ENCODE measurements at places on chromosomes 1 and 21. TPM values are rescaled to one million over a fixed set of nuclear protein-coding genes. Genes with fewer than 3 reads are reported as not detected.

GRCh38 chr1:6435547-6435946 lies 11.0 kb downstream of the ESPN start:
- no peak for DNase-seq

DNA sequence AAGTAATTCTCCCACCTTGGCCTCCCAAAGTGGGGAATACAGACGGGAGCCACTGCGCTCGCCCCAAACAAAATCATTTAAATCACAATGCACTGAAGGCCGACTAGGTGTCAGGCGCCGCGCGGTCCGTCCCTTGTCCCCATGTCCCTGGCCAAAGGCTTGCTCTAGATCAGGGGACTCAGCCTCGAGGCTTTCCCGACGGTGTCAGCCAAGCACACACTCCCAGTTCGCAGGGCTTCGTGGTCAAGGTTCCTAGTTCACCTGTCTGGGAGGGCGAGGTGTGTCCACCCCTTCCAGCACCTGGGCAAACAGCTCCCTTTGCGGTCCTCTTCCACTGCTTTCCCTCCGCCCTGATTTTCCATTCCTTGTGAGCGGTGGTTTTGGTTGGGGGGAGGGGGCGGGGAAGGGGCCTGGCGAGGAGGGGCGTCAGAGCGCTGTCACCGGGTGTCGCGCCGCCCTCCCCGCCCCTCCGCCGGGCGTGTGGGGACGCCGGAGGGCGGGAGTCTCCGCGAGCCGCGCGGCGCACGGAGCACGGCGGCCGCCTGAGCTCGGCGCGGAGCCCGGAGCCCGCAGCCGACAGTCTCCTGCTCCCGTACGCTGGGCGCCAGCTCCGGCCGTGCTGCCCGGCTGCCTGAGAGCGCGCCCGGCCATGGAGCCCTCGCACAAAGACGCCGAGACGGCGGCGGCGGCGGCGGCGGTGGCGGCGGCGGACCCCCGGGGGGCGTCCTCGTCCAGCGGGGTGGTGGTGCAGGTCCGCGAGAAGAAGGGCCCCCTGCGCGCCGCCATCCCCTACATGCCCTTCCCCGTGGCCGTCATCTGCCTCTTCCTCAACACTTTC lies at the start of gene STUM:
Gene STUM, plus strand, starts transcription at position 509 of the 838 bp plus-strand sequence. Its CDS starts 141 bp downstream, at position 650.
- DNase-seq: no peak

The C1orf105 gene
- total RNA-seq: not detected

- DNase-seq: no peak
Measured at GRCh38 chr1:207302618-207303393, 18.7 kb upstream of the CD55 start.

The LMOD1 gene
- total RNA-seq: not detected

The TEDDM1 gene
- total RNA-seq: not detected

DNA sequence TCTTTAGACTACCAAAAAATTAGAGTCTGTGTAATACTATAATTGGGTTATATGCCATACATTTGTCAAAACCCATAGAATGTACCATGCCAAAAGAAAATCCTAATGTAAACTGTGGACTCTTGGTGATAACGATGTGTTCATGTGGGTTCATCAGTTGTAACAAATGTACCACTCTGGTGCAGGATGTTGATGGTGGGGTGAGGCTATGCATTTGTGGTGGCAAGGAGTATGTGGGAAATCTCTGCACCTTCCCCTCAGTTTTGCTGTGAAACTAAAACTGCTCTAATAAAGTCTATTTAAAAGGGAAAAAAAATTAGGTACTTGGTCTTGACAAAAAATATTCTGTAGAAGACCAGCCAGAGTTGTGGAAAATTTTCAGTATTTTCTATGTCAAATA lies 43.4 kb downstream of the INKA2 start:
- no peak for DNase-seq

GRCh38 chr1:72891976-72892375 lies 609.6 kb upstream of the NEGR1 start:
- no peak for DNase-seq

DNA sequence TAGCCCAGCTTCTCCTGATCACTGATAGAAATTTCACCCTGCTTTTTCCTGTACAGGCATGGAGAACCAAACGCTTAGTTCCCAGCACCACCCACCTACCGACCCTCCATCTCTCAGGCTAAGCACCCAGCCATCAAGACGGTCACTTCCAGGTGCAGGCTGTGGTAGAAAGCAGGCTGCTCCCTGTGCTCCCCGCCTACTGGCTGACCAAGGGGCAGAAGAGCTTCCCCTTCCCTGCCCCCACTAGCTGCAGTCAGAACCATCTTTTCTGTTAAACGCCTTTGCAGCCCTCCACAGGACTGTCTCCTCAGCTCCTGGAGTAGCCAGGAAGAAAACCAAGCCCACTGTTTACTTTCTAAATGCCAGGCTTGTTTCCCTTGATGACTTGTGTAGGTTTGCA lies 23.0 kb downstream of the SPATA46 start:
- no peak for DNase-seq

DNA sequence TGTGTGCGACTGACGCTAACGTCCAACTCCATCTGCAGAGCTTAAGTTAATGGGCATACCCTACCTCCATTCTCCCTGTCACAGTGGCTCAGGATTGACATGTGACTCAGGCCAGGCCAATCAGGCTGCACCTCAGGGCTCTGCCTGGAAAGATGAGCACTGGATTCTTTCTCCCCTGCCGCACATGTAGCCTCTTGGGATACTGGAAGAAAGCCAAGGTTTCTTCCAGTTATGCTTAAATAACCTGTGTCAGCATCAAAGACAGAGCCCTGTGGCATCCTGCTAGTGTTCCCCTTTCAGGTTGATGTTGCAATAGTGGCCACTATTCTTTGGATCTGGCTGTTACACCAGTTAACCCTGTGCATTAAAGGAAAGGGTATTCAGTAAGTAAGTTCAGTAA lies 55.0 kb upstream of the SYT6 start:
- DNase-seq: no peak

The SHISA4 gene
- 35.2 TPM for total RNA-seq

The NASP gene
- 68.8 TPM for total RNA-seq

DNA sequence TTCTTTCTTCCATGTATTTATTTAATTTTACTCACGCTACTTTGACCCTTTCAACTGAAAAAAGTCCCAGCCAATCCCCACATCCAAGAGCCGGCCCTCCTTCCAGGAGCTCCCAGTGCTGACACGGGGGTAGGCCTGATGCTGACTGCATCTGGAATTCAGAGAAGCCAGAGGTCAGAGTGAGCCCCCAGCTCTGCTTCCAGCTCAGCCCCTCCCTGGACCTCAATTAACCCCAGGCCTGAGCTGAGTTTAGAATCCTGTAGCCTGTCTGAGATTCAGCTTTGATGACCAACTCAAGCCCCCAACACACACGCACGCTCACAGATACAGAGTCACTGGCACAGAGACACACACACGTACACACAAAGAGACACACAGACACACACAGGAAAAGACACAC lies 247.9 kb downstream of the NPHP4 start:
- DNase-seq: no peak

The CHIT1 gene
- not detected for total RNA-seq

DNA sequence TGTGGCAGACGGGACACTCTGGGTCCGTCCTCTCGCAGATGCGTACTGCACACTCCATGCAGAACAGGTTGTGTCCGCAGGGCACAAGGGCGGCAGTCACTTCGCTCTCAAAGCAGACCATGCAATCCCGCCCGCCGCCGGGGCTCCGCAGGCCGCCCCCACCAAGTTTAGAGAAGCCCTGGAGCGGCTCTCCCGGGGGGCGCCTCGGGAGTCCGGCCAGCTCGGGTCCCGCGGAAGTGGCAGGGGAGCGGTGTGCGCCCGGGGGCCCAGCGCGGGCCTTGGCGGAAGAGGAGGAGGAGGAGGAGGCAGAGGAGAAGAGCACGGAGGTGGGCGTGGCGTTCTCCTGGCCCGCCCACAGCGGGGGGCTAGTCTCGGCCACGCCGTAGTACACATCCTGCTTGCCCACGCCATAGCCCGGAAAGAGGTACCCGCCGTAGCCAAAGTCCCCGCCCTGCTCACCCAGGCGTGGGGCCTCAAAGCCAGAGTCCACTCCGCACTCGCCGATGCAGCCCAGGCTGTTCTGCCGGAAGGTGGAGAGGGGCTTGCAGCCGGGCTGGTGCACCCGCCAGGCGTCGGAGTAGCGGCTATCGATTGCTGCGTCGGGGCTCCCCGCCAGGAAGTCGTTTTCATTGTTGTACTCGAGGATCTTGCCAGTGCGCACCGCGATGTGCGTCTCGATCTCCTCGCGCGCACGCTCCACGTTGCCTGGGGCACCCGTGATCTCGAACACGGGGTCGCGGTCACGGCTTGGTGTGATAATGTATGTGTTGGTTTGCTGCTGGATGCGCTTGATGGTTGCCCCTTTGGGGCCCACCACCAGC lies 5.4 kb downstream of the MEX3A start:
- no peak for DNase-seq

- no peak for DNase-seq
Measured at GRCh38 chr1:3237570-3237969, 168.6 kb downstream of the PRDM16 start.

- DNase-seq: no peak
Measured at GRCh38 chr1:201329286-201329685, 46.0 kb downstream of the PKP1 start.

The LENEP gene
- not detected for total RNA-seq

The CCDC18 gene
- total RNA-seq: 3.4 TPM

GRCh38 chr21:42340187-42341050 lies 10.4 kb downstream of the TFF2 start:
- DNase-seq: no peak

The ADCY10 gene
- total RNA-seq: 0.06 TPM

DNA sequence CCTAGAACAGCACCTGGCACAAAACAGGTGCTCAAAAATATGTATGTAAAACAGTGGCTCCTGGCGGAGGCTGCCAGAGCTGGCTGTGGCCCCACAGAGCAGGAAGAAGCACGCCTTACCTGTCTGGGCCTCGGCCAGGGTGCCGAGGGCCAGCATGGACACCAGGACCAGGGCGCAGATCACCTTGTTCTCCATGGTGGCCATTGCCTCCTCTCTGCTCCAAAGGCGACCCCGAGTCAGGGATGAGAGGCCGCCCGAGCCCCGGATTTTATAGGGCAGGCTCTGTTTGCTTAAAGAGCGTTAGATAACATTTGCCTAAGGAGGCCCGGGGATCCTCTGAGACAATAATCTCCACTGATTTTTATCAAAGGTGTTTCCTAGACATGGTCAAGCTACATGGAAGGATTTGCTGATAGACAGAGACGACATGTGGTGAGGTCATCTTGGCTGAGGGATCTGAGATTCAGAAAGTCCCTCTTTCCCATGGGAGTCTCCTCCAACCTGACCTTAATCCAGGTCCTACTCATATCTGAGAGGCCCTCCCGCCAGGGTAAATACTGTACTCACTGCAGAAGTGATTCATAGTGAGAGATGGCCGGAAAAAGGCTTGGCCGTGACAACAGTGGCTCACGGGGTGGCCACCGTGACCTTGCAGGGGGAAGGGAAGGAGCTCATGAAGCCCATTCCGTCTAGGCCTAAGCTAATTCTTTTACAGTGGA lies at the start of gene TFF1:
Gene TFF1, minus strand, starts transcription at position 244 of the 719 bp plus-strand sequence. Its CDS starts 40 bp downstream, at position 204.
- DNase-seq: no peak

- DNase-seq: no peak
Measured at GRCh38 chr1:204651843-204652421, 33.6 kb downstream of the LRRN2 start.

DNA sequence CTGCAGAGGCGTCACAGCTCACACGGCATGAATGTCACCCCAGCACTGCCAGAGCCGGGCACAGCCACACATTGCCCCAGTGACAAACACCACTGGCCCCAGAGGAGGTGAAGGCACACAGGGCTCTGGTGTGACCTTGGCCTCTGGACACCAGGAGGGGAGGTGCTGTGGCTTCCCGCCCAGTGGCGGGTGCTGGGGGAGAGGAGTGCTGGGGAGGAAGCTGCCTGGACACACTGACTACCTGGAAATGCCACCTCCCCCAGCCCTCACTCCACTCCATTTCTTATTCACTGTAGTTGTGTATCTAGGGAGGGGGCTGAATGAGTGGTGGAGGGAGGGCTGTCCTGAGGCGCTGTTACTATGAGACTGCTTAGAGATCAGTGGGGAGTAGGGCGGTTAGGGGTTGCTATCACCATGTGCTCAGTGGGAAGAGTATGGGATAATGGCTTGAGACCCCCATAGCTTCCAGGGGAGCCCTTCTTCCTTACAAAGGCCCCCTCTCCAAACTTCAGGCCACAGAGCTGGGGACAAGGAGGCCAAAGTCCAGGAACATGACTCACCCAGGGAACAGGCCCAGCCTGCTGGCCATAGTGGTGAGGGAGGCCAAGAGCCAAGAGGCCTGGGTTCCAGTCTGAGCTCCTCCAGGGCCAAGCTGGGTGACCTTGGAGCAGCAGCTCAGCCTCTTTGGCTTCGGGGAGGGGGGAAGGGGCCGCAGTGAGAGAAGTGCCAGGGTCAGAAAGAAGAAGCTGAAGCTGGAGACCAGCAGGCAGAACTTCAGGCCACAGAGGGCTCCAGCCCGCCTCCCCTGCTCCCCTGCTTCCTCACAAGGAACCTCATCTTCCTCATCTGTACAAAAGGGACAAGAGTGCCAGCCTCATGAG lies 40.1 kb downstream of the AHDC1 start:
- DNase-seq: no peak

GRCh38 chr1:191125950-191126349 lies 648.3 kb upstream of the BRINP3 start:
- DNase-seq: no peak

- no peak for DNase-seq
Measured at GRCh38 chr1:145990249-145990855, 6.0 kb downstream of the TXNIP start.

DNA sequence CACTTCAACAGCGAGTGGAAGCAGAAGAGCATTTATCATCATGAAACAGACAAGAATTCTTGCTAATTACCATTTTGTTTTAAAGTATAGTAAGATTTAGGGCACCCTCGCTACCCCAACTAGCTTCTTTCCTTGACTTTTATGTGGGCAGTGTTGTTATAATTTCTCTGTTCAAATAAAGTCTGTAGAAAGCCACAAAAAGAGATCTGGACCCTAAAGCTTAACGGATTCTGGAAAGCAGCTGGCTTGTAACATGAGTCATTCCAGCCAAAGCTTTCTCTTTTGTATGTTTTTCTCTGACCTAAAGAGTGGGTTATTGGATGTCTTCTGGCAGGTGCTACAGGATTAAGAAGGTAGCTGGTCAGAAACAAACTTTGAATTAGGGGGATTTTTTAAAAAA lies 37.4 kb downstream of the RUNX1 start:
- no peak for DNase-seq

The TNFSF18 gene
- total RNA-seq: 59.4 TPM

GRCh38 chr1:225746361-225747179 lies 31.1 kb upstream of the SRP9 start:
- DNase-seq: no peak

- no peak for DNase-seq
Measured at GRCh38 chr1:6342056-6342455, 51.5 kb downstream of the ACOT7 start.
